CD14-positive monocyte (primary cell): ENCODE measurements at places on chromosomes 4 and X. TPM values are rescaled to one million over a fixed set of nuclear protein-coding genes. Genes with fewer than 3 reads are reported as not detected.

Gene EDA
- polyA plus RNA-seq = not detected

DNA sequence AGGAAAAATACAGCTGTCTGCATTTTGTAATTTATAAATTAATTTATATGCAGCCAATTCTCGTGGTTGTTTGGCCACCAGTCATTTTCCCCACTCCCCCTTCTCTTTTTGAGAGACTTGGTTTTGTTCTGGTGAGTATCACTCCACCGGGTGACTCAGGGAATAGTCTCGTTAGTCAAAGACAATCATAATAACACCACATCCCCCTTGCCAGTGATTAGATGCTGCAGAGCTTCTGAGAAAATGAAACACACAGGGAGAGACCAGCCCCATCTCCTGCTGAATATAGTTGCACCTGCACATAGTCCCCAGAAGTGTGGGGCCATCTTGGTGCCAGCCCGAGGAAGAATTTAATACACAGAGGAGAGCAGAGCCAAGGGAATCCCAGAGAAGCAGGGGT is 8.0 kb upstream of the FNIP2 start:
- H3K36me3 ChIP-seq = no peaks in the 10 kb centered on the region
- H3K4me1 ChIP-seq = peaks cover under 1% of the 10 kb centered on the region
- no peak for DNase-seq

Gene TMPRSS11A
- polyA plus RNA-seq = not detected in 2 replicates

- no peak overlapping the region for H3K4me3 ChIP-seq
- no peaks in the 10 kb centered on the region for H3K4me1 ChIP-seq
- no peaks in the 10 kb centered on the region for H3K27me3 ChIP-seq
- no peak for DNase-seq
- H3K36me3 ChIP-seq = no peaks in the 10 kb centered on the region
Observed at GRCh38 chr4:17562157-17562556, 14.8 kb upstream of the LAP3 start.
